ENCODE measurements at places on chromosomes 12 and 14. TPM values are rescaled to one million over a fixed set of nuclear protein-coding genes. Genes with fewer than 3 reads are reported as not detected.

GRCh38 chr12:131642101-131642540 lies 68.8 kb upstream of the SFSWAP start:
- no peak for DNase-seq

The CLEC1B gene
- total RNA-seq, result not detected

DNA sequence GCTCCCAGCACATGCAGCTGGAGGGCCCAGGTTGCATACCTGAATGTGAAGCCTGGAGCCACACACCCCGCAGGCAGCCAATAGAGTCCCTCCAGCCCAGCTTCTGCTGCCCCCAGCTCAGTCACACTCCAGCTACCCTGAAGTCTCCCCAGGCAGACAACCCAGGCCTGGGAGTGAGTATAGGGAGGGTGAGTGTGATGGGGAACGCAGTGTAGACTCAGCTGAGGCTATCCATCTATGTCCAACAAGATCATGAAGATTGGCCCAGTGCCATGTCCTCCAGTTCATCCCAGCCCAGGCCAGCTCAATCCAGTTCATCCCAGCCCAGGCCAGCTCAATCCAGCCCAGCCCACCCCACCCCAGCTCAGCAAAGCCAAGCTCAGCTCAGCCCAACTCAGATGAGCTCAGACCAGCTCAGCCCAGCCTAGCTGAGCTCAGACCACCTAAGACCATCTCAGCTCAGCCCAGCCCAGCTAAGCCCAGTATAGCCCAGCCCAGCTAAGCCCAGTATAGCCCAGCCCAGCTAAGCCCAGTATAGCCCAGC lies 330.4 kb downstream of the TMEM121 start:
- DNase-seq, result no peak

The PPP4R4 gene
- total RNA-seq, result 0.41 TPM

The WDHD1 gene
- total RNA-seq, result 2.5 TPM

The CDK2 gene
- 21.1 TPM for total RNA-seq

DNA sequence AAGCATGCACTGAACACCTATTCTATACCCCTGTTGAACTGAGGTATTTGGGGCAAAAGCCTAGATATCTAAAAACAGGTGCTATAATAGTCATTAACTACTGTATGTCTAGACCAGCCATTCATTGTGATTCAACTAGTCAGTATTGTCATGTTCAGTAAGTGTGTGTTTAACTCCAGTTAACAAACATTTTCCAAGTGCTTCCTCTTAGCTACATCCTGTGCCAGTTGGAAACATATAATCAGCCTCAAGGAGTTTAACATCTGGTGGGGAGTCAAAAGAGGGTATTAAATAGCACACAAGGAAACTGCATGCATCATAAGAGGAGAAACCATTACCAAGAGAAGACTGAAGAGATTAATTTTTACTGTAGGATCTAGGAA lies 20.4 kb downstream of the TMTC1 start:
- DNase-seq, result no peak

Data from T-cell (primary cell).